ENCODE measurements at places on chromosomes 13 and 19. TPM values are rescaled to one million over a fixed set of nuclear protein-coding genes. Genes with fewer than 3 reads are reported as not detected.

Gene PVR
- 230 TPM for total RNA-seq

Gene KLK1
- total RNA-seq = not detected

Gene ETFB
- 74.0 TPM for total RNA-seq

Gene PGLYRP1
- not detected for total RNA-seq

Gene DCT
- 0.05 TPM for total RNA-seq

Gene GPC6
- total RNA-seq = 23.8 TPM

Gene SEMA6B
- total RNA-seq = 0.89 TPM

Gene CSNK1A1L
- total RNA-seq = not detected

Gene RFPL4AL1
- 0.87 TPM for total RNA-seq

Gene URAD
- not detected for total RNA-seq

Gene PRKCSH
- total RNA-seq = 85.8 TPM

Gene TBXA2R
- total RNA-seq = not detected

Gene SCEL
- 4.6 TPM for total RNA-seq

Gene RNF17
- total RNA-seq = not detected

Gene ZNF730
- 1.1 TPM for total RNA-seq

Gene DPP9
- total RNA-seq = 37.4 TPM

Gene NFIX
- total RNA-seq = 10.1 TPM

Gene ZNF665
- total RNA-seq = 5.4 TPM

Gene TSHZ3
- total RNA-seq = 0.52 TPM

Gene ELOF1
- 27.6 TPM for total RNA-seq

Gene GNG7
- total RNA-seq = not detected

Gene IFNL4
- not detected for total RNA-seq

Gene KLK14
- not detected for total RNA-seq

Gene GAPDHS
- not detected for total RNA-seq

Gene ERICH4
- total RNA-seq = not detected

Gene CGB8
- not detected for total RNA-seq

Gene AP1M2
- total RNA-seq = 2.0 TPM

Gene SBNO2
- total RNA-seq = 40.5 TPM

Gene SHD
- not detected for total RNA-seq

Gene PRTN3
- not detected for total RNA-seq

Gene MCF2L
- total RNA-seq = 4.7 TPM

Gene DAND5
- not detected for total RNA-seq

Gene ZNF615
- 20.6 TPM for total RNA-seq

Gene ZNF835
- 2.0 TPM for total RNA-seq

Gene RFXAP
- 2.3 TPM for total RNA-seq

Gene EDDM13
- total RNA-seq = not detected

Gene TMEM150B
- not detected for total RNA-seq

Gene CEACAM8
- total RNA-seq = not detected

Gene CKM
- not detected for total RNA-seq

Gene ZNF625
- 17.4 TPM for total RNA-seq

Gene ATP4B
- total RNA-seq = not detected

Gene YJU2
- total RNA-seq = 19.8 TPM

Gene MATK
- 0.35 TPM for total RNA-seq

Gene FCAR
- not detected for total RNA-seq

Gene YJEFN3
- total RNA-seq = 0.50 TPM

Gene LHB
- total RNA-seq = 0.25 TPM

Gene MCEMP1
- total RNA-seq = not detected

Gene ZNF112
- 12.2 TPM for total RNA-seq

Gene VSIG10L
- total RNA-seq = 1.2 TPM

Gene CYP4F8
- not detected for total RNA-seq

Gene NLRP4
- not detected for total RNA-seq

Gene PSG7
- not detected for total RNA-seq

All from renal cortical epithelial cell (primary cell).